Stimulated activated CD8-positive, alpha-beta memory T cell treated with anti-CD3 and anti-CD28 coated beads, Interleukin-7, amount 100 ng/mL, for 1 hour (primary cell): ENCODE measurements at places on chromosomes 3 and 15.
A peak's percentile ranks its signal among the peaks of the same experiment; 100 is the strongest.

GRCh38 chr3:118476885-118477618, 557.6 kb downstream of the IGSF11 start:
- no peak for DNase-seq

GRCh38 chr3:134680796-134681521, 30.1 kb upstream of the KY start:
- no peak for DNase-seq

- DNase-seq = no peak
These were observed 184.1 kb upstream of the MBNL1 start for GRCh38 chr3:152084441-152085158.

- DNase-seq = no peak
These were observed 2.1 kb downstream of the FAM240A start for GRCh38 chr3:46614431-46614830.

- DNase-seq = no peak
These were observed 134.1 kb downstream of the ARPP21 start for GRCh38 chr3:35773417-35773816.

DNA sequence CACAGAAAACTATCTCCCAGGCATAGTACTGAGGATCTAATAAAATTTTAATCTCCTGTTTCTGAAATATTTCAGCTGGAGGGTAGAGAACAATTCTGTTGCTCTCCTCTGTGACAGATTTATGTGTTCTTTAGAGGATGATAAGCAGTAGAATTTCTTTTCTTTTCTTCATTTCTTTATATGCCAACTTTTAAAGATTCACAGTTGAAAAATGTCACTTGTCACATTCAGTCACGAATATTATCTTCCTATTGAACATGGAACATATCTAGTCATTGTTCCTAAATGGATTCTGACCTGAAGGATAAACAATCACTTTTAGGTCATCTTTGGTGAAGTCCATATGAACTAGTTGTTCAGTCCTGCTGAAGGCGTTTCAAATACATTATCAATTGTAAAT, 585.5 kb upstream of the DPPA4 start:
- no peak for DNase-seq

DNA sequence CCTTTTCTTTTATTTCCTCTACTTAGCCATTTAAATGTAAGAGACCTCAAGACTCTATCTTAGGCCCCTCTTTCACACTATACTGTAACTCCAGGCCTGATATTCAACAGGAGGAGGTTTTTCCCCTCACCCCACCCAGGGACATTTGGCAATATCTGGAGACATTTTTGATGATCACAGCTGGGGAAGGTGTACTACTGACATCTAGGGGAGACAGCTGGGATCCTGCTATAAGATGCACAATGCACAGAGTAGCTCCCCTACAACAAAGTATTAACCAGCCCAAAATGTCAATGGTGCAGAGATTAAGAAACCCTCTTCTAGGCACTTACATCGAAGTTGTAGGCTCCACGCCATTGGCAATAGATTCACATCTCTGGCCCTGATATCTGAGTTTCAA, 517.5 kb upstream of the UBE2E2 start:
- no peak for DNase-seq

DNA sequence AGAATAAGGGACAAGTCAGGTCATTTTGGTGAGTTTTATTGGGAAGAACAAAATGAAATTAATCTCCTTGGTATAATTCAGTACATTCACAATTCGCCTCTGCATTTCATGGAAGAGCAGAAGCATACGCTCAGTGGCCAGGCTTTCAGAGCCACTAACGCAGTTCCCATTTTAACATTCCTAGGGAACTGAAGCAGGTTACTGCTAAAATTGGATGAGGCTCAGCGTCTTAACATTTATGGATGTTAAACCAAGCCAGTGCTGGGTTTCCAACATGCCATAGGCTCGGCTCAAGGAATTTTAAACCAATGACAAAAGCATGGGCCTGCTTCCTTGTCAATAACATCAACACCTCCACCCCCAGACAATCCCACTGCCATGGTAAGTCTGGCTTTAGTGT, 172.7 kb upstream of the PRICKLE2 start:
- no peak for DNase-seq

GRCh38 chr3:117246771-117247555, 537.4 kb downstream of the TUSC7 start:
- no peak for DNase-seq

DNA sequence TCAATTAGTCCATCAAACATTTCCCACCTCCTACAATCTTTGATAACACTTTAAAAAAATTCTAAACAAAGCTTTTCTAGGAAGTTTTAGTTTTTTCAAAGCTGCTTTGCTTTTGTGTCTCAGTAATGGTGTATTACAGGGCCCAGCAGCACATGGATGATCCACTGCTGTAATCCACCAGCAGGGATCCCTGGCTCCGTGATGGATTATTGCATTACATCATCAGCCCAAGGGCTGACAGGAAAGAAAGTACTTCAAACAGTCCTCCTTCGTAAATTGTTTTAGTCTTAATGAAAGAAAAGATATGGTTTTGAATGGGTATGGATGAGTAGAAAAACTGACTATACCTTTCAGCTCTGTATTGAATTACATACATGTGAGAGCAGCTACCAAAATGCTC, 688.9 kb upstream of the NAALADL2 start:
- DNase-seq = no peak

DNA sequence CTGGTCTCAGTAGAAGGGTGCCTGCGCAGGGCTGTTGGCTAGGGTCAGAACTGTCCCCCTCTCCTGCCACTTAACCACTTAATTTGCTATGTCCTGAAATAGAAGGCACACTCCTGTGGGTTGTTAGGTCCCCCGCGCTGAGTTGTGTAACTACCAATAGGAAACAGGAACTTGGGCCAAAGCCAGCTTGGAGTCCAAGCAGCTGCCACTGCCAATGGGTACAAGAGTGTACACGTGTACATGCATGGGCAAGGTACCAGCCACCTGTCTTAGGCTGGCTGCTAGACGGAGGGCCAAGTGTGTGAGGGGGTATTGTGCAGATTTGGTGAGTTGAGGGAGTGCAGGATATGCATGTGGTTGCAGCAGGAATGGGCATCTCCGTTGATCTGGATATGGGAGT, 29.7 kb upstream of the POLG start:
- no peak for DNase-seq

DNA sequence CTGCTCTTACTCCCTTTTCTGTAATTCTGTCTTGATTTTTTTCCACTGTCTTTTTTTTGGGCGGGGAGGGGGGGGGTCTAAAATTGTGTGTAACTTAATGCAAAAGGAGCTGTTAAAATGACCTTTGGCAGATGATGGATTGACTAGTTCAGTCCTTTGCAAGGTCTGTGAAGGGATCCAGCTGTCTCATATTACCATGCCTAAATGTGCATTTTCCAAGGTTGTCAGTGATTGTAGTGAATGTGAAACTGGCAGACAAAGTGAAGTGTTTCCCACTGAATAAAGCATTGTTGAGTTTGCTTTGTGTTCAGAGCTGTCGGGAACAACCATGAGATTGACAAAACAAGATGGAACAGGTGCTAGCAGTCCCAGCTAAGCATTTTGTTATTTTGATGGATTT, 110.1 kb upstream of the SKOR1 start:
- no peak for DNase-seq

DNA sequence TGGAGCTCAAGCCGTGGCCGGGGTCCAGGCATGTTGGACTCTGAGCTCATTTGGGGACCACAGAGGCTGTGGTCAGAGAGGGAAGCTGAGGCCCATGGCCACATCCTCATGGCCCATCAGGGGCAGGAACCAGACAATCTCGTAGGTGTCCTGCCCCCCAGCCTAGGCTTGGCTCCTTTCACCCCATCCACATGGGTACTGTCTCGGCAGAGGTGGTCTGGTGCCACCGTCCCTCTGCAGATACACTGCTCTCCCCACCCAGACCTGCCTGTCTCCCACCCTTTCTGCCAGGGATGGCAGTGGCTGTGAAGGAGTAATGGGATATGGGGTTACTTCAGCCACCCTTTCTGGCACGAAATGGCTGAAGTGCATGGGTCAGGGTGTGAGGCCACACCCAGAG, 7.9 kb downstream of the PRSS50 start:
- DNase-seq = no peak

DNA sequence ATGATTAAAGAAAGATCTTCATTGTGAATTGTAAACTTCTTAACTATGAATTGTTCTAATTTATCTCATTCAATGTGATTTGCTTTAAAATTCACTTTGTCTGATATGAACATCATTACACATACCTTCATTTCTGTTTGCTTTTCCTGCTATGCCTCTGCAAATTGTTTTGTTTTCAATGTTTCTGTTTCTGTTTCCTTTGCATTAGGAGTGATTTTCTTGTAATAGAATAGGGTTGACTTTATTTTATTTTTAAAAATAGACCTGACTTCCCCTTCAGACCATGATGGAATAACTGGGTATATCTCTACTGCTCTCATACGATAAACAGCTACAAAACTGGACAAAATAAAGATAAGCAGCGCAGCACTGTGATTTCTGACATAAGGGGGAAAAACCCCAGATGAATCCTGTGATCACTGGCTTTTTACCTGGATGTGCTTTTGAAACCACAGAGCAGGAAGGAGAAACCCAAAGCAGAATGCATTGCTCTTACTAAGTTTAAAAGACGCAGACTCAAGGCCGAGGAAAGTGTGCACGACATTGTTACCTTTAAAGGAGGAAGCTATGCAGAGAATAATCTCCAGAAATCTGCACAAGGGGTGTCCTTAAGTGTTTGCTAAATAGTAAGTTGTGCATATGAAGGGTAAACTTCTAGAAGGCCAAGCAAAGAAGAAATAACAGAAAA, 420.2 kb downstream of the TBC1D5 start:
- no peak for DNase-seq

- no peak for DNase-seq
These were observed 14.7 kb downstream of the MCTP2 start for GRCh38 chr15:94246016-94246415.

DNA sequence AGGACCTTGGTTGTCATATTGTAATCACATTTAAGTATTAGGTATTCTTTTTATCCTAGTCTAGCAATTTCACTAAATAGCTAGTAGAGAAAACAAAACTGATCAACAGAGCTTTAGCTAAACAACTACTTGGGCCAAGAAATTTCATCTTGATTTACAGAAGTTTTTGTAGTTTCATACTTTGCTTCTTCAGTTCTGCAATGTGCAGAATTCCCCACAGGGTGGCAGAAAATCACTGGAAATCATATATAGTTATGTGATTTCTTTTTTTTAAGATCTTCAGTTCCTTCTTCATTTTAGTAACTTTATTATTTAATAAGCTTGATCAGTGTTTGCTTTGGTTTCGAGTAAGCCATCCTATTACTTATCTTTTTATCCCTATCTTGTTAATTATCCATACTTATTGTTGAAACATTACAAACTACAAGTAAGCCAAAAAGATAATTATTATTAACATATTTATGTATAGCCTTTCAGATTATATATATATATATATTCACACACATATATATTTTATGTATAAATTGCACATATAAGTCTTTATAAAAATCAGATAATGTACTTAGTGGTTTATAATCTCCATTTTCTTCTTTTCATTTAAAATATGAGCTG, 2.2 kb upstream of the BNIP2 start:
- peak; percentile 8 for DNase-seq

DNA sequence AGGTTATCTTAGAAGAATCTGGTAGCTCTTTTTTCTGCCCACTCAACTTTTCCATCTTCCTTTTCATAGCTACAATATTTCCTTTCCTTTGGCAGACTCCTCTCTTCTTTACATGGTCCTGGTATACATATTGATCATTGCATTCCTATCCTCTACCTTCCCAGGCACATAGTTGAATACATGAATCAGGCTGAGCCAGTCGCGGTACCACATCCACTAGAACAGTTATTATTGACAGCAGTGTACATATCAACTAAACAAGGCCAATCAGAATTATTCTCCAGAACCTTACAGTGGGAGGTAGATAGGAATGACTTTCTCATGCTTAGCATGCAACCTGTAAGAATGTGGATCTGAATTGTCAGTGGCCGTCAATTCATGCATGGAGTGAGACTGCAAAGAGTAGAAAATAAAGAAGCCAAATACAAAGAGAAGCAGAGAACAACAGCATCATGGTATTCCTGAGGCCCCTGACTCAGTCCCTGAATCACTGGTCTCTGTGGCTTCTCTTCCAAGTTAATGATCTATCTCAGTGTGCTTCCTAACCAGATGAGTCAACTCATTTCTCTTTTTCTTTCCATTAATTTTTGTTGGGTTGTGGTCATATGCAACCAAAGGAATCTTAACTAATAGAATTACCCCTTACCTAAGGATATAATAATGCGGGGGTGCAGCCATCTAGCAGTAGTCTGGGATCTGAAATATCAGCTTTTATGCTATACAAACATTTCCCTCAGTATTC, 60.9 kb upstream of the DCBLD2 start:
- no peak for DNase-seq

DNA sequence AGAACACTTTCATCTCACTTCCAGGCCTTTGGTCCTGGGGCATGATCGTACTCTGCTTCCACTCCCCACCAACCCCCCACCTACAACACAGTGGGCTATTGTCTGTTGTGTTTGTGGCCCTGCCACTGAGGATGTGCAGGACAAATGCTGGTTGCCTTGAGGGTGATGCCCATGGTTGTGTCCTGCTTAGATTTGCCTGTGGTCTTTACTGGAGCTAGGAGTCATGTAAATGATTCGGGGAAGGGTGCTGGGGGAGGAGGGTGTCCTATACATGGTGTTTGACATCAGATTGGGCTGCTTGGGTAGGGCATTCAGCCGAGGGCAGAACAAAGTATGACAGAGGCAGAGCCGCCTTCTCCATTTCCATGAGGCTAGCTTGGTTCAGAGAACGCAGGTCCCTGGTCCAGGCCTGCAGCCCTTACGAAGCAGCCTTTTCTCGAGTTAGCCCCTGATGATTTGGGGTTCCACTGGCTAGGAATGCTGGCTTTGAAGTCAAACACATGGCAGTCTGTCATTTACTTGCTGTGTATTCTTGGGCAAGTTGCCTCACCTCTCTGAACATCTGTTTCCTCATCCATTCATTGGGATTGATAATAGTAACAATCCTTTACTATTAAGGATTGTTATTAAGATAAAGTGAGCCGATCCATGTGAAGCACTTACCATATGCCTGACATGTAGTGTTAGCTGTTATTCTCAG, 6.9 kb downstream of the CORO2B start:
- no peak for DNase-seq

DNA sequence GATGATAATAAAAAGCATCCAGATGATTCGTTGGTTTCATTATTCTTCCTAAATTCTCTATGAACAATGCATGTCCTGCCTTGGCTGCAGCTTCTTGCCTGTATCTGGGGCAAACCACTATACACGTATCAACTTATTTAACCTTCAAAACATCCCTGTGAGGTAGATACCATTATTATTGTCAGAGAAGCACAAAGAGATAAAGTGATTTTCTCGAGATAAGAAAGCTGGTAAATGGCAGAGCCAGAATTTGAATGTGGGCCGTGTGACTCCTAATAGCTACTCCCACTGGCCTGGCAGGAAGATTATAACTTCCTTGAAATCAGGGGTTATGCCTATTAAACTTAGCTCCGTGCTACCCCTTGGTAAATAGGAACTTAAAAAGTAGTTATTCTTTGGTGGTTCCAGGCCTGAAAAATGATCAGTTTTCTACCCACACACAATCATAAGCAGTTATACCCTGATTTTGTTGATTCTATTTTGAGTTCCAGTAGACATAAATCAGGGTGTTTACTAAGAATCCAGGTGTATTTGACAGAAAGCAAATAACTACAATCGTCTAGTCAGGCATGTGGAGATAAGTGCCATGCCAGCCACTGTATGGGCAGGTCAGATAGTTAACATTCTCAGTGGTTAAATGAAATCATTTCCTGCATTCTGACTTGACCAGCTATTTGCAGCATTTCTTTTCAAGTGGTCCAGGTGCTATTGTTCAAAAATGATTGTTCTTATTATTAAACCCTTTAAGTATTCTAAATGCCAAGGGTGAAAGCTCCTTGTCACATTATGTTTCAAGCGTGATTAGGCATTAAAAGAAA, 99.2 kb upstream of the LRRN1 start:
- no peak for DNase-seq
